Activated T-helper 1 cell treated with anti-CD3 and anti-CD28 coated beads, Interleukin-12 subunit alpha, Interleukin-12 subunit beta, Interleukin-2, Interleukin-4 antibody, amounts not matched to agents 30 ng/mL and 10 ng/mL and 1 ng/mL, durations not matched to agents 14 hours and 24 hours and 36 hours (primary cell): ENCODE measurements at places on chromosomes 16 and 17. TPM values are rescaled to one million over a fixed set of nuclear protein-coding genes. Genes with fewer than 3 reads are reported as not detected.

- peak; percentile 81 for DNase-seq
Observed at GRCh38 chr17:75524970-75525805, at the start of gene LLGL2. LLGL2 (plus strand) TSS chr17:75525697; CDS start chr17:75543427, 17,730 bp downstream.

DNA sequence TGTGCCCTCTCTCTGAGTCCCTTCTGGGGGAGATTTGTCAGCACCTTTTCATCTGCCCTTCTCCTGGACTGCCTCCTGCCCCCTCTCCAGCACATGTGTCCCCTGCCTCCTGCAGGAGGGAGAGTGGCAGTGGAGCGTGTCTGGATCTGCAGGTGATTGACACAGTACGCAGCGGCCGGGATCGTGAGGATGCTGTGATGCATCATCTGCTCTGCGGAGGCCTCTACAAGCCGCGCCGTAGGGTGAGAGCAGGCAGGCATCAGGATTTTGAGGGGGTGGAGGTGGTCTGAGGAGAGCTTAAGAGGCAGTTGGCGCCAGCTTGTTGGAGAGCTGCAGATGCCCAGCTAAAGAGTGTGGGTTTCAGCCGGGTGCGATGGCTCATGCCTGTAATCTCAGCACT, 10.9 kb downstream of the SLC9A5 start:
- DNase-seq, result no peak

TEX19 gene
- 0.10 TPM in 1 of 2 replicates, not detected in the other for total RNA-seq

NOL3 gene
- 19.0 and 22.9 TPM in 2 replicates for total RNA-seq

DNA sequence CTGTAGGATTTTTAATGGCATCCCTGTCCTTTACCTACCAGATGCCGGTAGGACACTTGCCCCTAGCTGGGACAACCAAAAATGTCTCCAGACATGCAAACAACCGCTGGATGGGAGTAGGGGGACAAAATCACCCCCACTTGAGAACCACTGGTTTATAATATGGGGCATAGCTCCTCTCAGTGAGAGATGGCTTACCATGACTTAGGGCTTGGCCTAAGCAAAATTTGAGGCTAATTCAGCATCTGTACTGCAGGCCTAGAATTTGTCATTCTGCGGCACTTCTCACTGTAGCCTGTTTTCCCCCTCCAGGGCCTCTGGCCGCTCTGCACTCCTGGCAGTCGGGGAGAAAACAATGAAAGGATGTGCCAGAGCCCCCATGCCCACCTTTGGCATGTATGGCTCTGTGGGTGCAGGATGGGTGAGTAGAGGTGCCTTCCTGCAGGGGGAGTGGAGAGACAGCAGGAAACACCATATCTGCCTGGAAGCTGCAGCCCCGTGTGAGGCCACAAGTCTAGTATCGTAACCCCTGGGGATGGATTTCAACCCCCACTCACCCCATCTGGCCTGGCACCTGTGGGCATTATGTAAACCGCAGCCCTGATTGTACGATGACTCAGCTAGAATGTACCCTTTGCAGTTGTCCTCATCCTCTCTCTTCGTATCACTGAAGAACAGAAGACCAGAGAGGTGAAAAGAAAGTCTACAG, 268.1 kb downstream of the SOX9 start:
- no peak for DNase-seq

GRCh38 chr17:21285164-21286065, 904 bp downstream of the MAP2K3 start:
- no peak for DNase-seq

GRCh38 chr17:17575360-17576251, 15.9 kb downstream of the PEMT start:
- DNase-seq, result no peak

- no peak for DNase-seq
Observed at GRCh38 chr17:77490361-77491183, 349.8 kb downstream of the SEC14L1 start.

- no peak for DNase-seq
Observed at GRCh38 chr16:85845266-85845665, 45.8 kb downstream of the COX4I1 start.

DNA sequence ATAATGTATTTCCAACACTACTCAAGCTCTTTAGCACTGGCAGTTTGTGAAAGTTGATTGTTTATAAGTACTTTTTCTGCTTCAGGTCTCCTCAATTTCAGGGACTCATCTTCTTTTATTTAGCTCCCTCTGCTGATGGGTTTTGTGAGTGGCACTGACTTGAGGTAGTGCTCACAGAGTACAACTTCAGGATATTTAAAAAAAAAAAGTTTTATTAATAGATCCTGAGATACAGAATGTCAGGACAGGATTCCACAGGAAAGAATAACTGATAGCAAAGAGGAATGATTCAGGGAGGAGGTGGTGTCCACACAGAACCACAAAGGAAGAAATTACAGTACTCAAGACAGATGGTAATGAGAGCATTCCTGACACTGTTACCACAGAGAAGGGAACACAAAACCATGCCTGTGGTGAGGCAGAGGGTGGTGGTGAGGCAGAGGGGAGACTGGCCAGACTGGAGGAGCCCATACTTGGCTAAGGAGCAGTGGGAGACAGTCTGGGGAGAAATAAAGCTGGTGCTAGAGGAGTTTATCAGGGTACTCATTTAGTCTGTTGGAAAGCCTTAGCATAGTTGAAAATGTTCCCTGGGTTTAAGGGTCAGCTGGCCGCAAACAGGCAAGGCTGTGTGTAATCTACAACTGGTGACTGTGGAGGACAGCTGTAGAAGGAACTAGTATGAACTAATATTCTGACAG, 63.7 kb downstream of the SPAG9 start:
- DNase-seq, result no peak

DNA sequence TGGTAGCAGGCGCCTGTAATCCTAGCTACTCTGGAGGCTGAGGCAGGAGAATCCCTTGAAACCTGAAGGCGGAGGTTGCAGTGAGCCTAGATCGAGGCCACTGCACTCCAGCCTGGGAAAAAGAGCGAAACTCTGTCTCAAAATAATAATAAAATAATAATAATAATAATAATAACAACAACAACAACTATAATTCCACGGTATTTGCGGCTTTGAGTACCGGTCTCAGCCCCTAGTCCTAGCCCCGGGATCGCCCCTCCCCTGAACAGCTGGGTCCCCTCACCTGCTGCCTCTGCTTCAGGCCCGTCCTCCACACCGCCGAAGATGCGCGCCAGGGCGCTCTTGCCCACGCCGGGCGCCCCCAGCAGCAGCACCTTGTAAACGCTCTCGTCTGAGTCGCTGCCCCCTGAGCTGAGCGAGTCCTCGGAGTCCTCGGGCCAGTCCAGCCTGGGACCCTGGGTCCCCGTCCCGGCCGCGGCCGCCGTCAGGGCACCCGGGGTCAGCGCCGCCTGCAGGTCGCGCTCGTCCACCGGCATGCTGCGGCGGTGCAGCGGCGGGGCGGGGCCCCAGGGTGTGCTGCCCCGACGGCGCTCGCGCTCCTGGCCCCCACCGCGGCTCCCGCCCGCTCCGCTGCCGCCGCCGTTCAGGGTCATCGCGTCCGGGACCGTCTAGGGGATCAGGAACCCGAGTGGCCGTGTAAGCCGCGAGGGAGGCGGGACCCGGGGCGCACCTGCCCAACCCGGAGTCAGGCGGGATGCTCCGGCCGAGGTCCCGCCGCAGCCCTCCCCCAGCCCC, 611 bp downstream of the RRAD start:
- DNase-seq, result peak; percentile 24

DNA sequence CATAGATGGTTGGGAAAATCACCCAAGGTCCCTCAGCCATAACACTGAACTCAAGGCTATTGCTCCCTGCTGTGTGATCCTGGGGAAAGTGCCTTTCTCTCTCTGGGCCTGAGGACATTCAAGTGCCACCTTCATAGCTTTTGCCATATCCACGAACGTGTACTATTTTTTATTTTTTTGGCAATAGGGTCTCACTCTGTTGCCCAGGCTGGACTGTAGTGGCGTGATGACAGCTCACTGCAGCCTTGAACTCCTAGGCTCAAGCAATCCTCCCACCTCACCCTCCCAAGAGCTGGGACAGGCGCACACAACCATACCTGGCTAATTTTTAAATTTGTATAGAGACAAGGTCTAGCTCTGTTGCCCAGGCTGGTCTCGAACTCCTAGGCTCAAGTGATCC, 10.6 kb downstream of the PLLP start:
- DNase-seq, result no peak

DNA sequence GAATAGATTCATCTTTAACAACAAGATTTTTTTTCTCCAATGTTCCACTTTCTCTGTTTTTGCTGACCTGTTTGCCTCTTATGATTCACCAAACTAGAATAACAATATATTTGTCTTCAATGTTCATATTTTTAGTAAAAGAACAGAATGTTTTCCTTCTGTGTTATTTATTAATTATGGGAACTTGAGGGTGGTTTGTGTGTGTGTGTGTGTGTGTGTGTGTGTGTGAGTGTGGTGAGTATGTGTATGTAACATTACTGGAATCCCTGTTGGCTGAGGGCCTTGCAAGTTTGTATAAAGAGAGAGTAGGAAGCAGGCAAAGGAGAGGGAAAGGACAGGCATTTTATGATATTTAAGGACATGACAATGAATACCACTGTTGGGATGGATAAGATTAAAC, 13.8 kb downstream of the STXBP4 start:
- DNase-seq, result no peak

CALB2 gene
- total RNA-seq, result not detected in 2 replicates
